ENCODE measurements at places on chromosomes 5 and 9.

DNA sequence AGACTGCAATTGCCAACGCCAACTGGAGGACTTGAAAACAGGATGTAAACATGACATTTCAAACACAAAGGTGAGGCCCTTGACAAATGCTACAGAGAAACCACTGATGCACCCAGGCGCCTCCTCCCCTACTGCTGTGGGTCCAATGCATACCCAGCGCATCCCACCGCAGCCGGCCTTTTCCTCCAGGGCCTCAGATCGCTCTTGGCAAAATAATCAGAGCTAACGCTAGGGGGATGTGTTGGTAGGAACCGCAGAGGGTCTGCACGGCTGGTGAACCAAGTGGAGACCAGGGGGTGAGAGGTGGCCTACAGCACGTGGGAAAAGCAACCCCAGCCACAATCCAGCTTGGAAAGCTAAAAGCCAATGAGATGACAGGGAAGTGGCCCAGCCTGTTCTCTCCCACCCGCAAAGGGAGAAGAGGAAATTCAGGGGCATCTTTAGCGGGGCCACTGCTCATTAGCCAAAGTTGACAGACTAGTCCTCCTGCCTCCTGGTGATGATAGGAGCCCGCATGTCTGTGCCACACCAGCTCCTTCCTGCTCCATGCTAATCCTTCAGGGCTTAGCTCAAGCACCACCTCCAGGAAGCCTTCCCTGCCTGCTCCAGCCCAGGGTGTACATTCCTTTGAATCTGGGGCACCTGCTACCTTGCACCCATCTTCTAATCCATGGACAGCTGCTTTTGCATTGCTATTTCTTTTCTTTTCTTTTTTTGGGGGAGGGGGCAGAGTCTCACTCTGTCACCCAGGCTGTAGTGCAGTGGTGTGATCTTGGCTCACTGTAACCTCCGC lies 5.9 kb downstream of the FAM163B start:
- DNase-seq, result no peak

- peak; percentile 97 for DNase-seq
These were observed 19.2 kb downstream of the GSN start for GRCh38 chr9:121286973-121287741.

GRCh38 chr5:31096238-31096865 lies 97.1 kb upstream of the CDH6 start:
- peak; percentile 81 for DNase-seq

DNA sequence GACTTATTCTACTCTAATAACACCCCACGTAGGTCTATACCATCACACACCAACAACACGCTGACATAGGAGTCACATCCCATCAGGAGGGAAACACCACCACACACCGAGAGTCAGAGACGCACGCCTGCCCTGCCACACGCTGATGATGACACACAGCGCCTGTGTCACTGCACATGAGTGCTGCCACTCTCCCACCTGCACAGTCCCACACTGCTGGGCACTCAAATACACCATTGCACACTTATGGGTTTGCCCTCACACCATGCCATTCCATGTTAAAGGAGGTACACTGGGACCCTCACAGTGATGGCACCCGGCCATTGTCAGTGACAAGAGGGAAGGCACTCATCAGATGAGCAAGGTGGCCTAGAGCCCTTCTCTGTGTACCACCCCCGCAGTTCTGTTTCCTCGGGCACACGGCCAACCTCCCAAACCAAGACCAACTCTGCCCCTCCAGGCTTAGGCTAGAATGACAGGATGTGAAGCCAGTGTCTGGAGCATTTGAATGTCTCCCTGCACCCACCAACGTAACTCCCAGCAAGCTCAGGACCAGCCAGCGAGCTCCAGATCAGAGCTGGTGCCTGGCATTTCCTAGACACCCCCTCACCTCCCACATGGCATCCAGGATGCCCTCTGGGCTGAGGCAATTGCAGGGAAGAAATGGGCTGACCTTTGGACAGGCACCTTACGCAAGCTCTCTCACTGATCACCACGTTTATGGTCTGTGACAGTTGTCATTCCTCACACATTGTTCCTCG lies 3.6 kb upstream of the CPLX2 start:
- DNase-seq, result no peak

DNA sequence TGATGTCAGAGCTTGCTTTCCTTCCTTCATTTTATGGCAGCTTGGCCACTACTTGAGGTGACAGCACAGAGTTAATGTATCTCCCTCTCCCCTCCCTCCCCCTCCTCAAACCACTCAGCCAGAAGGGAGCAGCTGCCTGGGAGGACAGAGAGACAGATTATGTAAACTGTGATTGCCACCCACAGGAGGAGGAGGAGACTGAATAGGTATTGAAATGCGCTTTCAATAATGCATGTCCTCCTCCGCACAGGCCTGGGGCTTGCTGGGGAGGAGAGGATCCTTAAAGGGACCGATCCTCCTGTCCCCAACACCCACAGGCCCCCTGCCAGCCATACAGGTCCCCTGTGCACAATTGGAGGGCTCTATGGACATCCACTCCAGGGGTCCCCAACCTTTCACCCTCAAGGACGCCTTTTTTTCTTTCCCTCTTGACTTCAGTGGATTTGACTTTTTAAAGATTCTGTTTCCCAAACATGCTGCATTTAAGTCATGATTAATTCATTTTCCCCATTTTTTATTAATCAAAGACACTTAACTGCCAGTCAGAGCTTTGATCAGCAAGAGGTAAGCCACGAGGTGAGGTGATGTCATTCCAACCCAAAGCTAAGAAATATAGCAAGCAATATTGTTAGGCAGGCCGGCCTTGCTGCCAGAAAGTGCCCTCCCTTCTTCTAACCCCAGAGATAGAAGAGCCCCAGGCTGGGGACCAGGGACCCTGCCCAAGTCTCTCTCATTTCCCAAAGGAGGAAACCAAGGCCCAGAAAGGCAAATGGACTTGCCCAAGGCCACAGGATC lies 47.5 kb upstream of the CPLX2 start:
- no peak for DNase-seq

- peak; percentile 20 for DNase-seq
These were observed 26.2 kb upstream of the WDR41 start for GRCh38 chr5:77518304-77518703.

DNA sequence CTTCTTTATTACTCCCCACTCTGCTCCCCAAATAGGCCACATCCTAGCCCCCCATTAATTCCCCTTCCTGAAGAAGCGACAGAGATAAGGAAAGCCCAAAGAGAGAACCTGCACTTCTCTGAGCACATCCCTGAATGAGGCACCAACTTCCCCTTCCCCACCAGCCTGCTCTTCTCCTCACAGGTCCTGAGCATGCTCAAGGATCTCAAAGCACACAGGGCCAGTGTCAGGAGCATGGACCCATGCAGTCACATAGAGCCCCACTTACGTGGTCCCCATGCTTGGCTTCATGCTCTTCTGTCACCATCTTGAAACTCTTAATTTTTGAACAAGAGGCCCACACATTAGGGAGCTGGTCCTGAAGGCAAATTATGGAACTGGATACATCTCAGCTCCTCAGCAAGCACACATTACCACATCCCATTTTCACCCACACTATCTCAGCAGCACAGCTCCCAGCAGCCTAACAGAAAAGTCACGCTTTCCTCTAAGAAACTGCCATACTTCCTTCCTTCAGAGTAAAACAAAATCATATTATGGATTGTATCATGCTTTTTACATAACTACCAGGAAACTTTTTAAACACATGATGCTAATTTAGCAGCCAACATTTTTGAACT lies 99.8 kb downstream of the NFIB start:
- DNase-seq, result no peak

GRCh38 chr9:108078811-108079210 lies 589.2 kb upstream of the KLF4 start:
- no peak for DNase-seq

DNA sequence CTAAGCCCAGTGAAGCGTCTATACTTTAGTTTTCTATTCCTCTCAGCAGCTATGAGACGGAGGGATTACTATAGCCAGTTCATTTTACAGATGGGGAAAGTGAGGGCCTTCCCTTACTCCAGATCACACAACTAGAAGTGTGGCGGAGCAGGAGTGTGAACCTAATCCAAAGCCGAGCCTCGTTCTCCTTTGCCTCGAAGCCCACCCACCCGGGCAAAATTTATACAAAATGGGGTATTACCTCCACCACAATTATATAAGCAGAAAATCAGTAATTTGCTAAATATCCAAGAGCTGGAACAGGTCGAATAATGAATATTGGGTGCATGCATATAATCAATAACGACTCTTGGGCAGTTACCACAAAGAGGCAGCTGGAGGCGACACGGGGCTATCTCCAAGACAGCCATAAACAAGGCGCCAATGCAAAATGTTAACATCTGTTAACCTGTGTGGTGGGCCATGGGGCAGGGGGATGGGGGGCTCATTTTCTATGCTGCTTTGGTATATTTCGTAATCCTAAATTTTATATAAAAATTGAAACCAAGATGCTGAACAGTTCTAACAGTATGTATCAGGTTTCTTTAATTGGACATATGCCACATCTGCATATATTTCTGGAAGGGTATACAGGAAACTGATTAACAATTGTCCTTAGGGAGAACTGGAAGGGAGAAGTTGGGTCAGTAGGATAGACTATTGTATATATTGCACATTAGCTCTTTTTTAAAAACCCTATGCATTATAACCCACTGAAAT lies 1.2 kb upstream of the RNF44 start:
- peak; percentile 34 for DNase-seq

GRCh38 chr5:178502401-178503100 lies 87.6 kb downstream of the COL23A1 start:
- DNase-seq, result no peak

DNA sequence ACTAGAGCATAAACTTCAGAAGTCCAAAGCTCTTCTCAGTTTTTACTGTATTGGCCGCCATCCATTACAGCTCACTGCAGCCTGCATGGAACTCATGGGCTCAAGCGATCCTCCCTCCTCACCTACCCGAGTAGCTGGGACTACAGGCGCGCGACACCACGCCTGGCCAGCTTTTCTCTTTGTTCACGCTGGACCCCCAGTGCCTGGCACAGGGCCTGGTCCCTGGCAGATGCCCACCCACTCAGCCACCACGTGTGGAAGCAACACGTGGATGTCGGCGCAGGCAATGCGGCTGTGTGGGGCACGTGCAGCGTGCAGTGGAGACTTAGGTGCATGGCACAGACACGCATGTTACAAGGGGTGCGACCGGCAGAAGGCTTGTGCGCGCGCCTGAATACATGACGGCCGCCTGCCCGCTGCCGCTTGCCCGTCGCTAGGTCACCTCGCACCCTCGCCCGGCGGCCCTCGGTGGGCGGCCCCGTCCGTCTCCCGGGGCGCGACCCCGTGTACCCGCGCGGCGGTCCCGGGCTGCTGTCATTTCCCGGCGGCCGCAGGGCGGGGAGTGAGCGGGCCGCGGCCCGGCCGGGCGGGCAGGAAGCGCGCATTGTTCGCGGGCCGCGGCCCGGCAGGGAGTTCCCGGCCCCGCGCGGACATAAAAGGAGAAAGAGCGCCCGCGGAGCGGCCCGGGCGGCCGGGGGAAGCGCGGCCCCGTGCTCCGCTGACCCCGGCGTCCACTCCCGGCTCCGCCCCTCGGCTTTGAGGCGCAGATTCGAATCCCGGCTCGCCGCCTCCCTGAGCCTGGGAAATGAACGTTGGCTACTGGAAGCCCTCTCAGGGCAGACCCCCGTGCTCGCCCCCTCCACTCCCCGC lies 24.1 kb upstream of the PTGS1 start:
- peak; percentile 31 for DNase-seq

GRCh38 chr5:165282491-165282890 lies 1777.1 kb downstream of the MAT2B start:
- no peak for DNase-seq

GRCh38 chr5:59034498-59035186 lies 451.8 kb downstream of the RAB3C start:
- DNase-seq, result peak; percentile 76

DNA sequence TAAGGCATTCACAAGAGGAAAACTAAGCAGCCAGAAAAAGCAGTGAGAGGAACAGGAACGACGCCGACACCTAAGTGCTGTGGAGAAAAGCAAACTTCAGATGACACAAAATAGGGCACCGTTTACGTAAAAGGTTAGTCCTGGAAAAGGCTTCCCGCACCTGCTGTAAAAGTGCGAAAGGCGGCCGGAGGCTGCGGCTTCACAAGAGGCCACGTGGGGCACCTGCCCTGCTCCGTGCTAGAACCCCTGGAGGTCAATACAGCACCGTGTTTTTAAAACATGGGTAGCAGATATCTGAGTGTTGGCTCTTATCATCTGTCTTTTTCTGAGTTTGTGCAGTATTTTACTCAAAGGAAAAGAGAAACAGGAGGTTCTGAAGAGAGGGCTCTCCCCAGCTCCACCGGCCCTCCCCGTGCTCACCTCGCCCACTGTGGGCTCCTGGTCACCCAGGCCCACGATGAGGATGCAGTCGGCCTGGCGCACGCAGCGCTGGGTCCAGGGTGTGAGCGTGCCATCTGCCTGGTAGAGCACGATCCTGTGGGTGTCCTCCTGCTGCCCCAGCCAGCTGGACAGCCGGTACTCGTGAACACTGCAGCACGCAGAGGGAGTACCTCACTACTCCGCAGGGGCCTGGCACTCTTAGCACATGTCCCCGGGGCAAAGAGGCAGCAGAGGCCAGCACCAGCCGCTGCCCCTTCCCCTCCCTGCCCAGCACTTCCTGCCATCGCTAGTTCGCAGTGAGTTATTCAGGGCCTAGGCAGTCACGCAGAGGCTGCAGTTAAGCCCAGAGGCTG lies 21.0 kb upstream of the NSMF start:
- DNase-seq, result no peak

GRCh38 chr5:177271113-177271512 lies 32.4 kb downstream of the RAB24 start:
- DNase-seq, result no peak

DNA sequence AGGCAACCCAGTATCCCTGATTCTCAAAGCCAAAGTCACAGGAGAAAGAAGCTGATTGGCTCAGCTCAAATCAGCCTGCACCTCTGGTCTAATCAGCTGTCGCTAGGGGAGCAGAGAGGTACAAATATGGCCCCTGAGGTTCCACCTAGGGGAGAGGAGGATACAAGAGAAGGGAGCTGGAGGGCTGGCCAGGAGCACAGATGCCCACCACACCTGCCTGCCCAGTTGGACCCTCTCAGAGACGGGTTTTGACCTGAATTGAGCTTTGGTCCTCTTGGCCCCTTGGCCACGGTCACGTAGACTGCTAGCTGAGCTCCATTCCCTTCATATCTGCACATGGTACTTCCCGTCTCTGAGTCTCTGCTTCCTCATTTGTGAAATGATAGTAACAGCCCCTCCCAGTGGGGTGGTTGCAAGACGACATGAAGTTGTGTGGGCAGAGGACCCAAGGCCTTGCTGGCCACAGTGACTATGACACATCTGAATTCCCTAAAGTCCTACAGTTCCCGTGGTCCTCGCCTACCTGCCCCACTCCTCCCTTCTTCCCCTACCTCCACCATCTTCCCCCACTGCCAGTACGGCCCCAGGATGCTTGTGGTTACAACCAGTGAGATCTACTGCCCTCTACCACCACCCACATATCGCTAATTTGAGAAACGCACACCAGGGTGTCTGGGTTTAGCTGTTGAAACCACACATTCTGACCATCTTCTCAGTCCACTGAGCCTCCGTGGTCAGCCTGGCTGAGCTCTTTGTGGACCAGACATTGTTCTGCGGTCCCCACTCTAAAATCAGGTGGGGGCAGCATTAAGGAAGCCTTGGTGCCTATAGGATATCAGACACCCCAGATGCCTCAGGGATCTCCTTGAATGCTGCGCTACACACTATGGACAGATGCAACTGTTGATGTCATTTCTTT lies 60.3 kb upstream of the NEK6 start:
- no peak for DNase-seq
